ENCODE measurements at places on chromosomes 7 and 10. TPM values are rescaled to one million over a fixed set of nuclear protein-coding genes. Genes with fewer than 3 reads are reported as not detected.

BEND7 gene
- polyA plus RNA-seq: 37.2 TPM

GLCCI1 gene
- 37.0 TPM for polyA plus RNA-seq

COL26A1 gene
- 33.4 TPM for polyA plus RNA-seq

CREB5 gene
- polyA plus RNA-seq: 17.0 TPM

ADARB2 gene
- 1.2 TPM for polyA plus RNA-seq

ASZ1 gene
- polyA plus RNA-seq: not detected

EN2 gene
- 0.07 TPM for polyA plus RNA-seq

MNX1 gene
- polyA plus RNA-seq: 0.14 TPM

UBE2D1 gene
- 41.8 TPM for polyA plus RNA-seq

FAM25A gene
- not detected for polyA plus RNA-seq

GRCh38 chr10:110629680-110630191 is 14.4 kb upstream of the RBM20 start:
- DNase-seq: no peak

DNA sequence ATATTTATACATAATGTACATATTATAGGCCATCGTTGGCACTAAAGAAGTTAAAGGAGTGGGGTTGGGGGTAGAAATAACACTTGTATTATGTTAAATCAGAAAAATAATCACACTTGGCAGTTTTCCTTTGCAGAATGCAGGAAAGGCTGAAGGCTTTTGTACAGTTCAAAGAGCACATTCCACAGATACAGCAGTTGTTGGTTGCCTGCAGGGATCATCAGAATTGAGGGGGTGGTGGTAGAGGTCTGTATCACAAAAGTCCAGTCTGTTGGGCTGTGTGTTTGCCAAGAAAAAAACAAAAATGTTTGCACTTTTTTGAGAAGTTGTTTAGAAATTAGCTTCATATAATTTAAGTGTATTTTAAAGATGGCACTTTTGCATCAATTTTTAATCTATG is 231.8 kb upstream of the FOXP2 start:
- no peak for DNase-seq

DNA sequence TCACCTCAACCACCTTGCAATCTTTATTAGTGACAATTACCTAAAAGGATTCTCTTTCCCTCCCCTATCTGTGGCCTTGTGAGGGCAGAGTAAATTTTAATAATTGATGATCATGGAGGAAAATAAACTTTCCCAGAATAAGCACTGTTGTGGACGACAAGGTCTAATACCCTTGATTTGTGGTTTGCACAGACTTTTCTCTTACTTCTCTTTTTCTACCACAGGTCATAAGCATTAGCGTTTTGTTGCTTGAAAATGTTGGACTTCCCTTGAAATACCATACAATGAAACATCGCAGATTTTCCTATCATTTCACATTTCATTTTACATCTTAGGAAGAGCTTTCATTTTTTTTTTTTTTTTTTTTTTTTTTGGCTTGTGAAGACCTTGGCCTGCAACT is 188.1 kb upstream of the TMEM72 start:
- no peak for DNase-seq

- DNase-seq: no peak
These were observed 25.8 kb downstream of the STEAP1 start for GRCh38 chr7:90180011-90180585.

GRCh38 chr10:114544045-114544659 is 113.9 kb downstream of the ABLIM1 start:
- no peak for DNase-seq

DNA sequence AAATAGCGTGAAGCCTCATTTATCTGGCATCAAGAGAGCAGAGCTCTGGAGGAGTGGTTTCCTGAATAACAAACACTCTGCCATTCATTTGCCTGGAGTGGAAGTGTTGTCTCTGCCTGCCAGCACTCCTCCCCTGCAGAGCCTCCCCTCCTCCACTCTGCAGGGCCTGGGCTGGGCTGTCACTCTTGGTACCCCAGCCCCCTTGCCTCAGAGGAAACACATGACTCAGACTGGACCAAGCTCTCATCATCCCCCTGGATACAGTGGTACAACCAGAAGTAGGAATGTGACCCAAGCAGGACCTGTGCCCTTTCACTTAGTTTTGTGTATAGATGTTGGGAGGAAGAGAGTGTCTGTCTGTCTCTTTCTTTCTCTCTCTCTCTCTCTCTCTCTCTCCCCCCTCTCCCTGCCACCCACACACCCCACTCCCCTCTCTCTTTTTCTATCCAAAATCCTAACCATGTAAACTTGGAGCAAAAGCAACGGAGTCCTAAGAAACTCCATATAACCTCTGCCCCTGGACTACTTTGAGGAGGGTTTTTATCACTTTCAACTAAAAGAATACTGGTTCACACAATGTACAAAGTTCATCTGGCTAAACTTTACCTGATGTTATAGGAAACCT is 43.9 kb downstream of the DOCK4 start:
- DNase-seq: no peak

GRCh38 chr7:66050337-66050957 is 25.2 kb upstream of the ASL start:
- no peak for DNase-seq

- DNase-seq: no peak
These were observed 523.2 kb upstream of the SORCS1 start for GRCh38 chr10:107687701-107688100.

DNA sequence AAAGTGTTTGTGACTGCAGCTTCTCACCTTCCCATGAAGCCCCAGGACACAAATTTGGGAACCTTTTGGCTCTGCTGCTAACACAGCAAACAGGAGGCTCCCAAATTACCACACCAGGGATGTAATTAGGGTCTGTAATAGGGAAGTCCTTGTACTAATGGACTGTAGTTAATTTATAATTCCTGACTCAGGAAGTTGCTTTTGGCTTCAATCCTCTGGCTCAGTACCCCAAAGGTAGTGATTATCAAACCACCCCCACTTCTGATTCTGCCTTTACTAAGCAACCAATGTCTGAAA is 3.8 kb upstream of the MALSU1 start:
- no peak for DNase-seq

GRCh38 chr7:12581897-12582296 is 11.4 kb downstream of the SCIN start:
- DNase-seq: no peak

DNA sequence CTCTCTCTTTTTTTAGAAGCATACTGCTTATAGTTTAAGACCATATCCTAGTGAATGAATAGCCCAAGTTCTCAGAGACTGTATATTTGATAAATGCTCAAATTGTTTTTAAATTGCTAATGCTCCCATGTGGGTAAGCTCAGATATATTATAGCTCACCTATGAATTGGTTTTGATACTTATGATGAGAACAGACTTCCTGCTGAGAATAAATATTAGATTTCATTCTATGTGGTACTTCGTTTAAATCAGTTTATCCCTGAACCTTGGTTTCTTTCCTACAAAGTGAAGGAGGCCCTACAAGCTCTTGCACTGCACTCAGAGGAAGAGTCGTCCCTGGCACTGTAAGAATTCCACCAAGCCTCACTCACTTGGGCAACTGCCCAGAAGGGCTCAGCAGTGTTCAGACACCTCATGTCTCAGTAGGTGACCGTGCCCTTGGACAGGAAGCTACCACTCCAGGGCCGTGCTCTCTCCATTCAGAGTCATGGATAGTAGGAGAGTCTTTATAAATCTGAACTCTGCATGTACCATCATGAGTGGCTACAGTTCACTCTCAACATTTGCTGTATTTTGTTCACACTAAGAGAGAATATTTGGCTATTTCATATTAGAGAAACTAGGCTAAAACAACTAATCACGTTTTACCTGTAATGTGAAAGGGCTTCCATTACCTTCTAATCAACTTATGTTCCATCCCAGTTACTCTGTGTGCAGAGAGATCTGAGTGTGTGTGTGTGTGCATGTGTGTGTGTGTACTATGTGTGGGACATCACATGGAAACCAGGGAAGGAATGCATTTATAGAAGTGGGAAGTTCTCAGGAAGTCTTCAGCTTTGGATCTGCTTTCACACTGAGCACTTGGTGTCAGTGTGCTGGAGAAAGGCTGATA is 93.8 kb downstream of the PTPRE start:
- DNase-seq: no peak

GRCh38 chr7:64905547-64905946 is 2.5 kb downstream of the ZNF273 start:
- DNase-seq: no peak

DNA sequence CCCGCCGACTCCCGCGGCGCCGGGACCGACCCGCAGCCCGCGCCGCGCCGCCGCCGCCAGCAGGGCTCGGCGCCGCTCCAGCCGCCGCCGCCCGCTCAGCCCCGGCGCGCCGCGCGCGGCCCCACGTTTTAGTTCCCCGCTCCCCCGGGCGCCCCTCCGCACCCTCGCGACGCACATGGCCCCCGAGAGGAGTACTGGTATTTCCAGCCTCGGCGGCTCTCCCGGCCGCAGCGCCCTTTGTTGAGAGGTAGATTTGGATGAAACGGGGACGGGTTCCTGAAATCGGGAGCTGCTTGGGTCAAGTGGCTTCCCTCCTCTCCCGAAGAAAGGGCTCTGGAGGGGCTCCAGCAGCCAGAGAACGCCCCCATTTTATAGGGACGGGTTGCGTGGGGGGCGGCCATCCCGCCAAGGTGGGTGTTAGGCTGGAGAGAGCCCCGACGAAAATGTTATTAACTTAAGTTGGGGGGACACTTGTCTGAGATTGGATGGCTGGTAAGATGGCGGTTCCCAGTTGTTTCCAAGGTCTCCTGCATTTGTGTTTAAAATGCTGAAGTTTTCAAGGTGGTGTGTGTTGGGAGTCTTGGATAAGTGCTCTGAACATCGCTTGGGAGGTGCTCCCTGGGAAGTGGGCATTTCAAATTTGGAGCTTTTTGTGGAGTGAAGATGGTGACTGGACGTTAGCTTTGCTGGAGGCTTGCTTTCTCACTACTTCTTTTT is 1.2 kb downstream of the BMI1 start:
- no peak for DNase-seq

- no peak for DNase-seq
These were observed 10.4 kb downstream of the CPA2 start for GRCh38 chr7:130276796-130277762.

GRCh38 chr10:77007834-77008233 is 629.8 kb downstream of the KCNMA1 start:
- DNase-seq: no peak

DNA sequence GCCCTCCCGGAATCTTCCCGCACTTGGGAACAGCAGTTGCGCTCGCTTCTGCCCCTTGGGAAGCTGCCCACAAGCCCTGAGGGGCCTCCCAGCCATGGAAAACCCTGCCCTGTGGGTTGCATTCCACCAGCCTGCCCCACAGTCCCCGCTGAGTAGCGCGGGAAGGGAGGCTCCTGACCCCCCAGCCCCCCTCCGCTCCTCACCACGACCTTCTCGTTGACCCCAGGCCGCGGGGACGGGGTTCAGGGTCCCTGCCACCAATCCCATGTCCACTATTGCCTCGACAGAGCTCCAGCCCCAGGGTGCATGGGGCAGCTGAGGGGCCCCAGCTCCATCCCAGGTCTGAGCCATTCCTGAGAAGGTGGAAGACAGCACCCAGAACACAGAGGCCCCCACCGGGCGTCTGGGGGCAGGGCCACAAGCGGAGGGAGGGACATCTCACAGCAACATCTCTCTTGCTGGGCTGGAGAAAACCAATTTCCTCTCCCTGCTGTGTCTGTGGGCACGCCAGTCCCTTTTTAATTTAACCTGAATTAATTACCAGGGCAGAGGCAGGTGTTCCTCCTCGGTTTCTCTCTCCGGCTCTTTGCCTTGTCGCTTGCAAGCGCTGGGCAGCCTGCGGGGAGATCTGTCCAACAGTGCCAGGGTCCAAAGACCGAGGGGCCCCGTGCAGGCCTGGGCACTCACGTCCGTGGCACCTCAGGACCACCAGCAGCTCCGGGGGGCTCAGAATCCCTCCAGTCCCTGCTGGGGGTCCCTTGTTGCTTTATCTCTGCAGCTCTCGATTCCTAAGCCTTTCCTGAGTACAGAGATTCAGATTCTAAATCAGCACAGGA is 57.9 kb downstream of the FOXL3 start:
- DNase-seq: no peak

GRCh38 chr7:32115831-32116230 is 45.6 kb upstream of the PDE1C start:
- DNase-seq: no peak

- no peak for DNase-seq
These were observed 84.5 kb upstream of the SEMA3C start for GRCh38 chr7:81003326-81003725.

- DNase-seq: no peak
These were observed 19.4 kb downstream of the ZMIZ2 start for GRCh38 chr7:44767912-44768627.

DNA sequence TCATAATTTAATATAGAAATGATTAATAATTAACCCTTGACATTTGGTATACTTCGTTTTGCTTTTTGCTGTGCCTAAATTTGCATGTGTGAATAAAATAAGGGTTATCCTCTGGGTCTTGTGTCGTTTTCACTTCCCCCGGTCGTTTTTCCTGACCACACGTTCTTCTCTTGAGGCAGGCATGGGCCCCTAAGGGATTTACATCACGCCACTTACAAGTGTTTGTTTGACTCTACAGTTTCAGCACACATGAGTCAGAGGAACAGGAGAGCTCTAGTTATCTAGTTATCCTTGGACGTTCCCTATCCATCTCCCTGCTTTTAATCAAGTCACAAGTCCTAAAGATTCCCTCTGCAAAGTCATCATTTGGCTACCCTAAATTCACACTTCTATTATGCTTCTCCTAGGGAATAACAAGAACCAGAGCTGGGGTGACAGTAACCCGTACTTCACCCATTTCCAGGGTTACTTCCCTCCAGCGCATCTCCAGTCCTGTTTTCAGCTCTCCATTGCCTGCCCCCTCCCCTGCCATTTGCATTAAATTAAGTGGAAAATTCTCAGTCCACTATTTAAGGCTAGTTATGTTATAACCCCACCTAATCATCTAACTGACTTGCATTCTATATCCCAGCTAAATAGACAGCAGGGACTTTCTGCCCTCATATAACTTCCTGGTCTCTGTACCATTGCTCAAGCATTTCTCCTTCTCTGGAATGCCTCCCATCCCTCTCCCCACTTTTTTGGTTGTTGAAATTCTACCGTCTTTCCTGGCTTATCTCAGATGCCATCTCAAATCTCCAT is 206.9 kb downstream of the PTEN start:
- DNase-seq: no peak

- no peak for DNase-seq
These were observed 158.6 kb downstream of the ZEB1 start for GRCh38 chr10:31477584-31477983.
